Type B pancreatic cell (in vitro differentiated cells): ENCODE measurements at places on chromosomes 13 and 19.

- H3K4me3 ChIP-seq: no peak overlapping the region
- no peaks in the 10 kb centered on the region for H3K27me3 ChIP-seq
- no peak for DNase-seq
- peaks cover 8% of the 10 kb centered on the region for H3K4me1 ChIP-seq
- no peak overlapping the region for H3K27ac ChIP-seq
Observed at GRCh38 chr19:51096473-51097165, 11.6 kb downstream of the CTU1 start.

- H3K4me1 ChIP-seq: no peaks in the 10 kb centered on the region
- H3K36me3 ChIP-seq: no peaks in the 10 kb centered on the region
- no peak overlapping the region for H3K27ac ChIP-seq
Observed at GRCh38 chr19:33788676-33789075, 8.0 kb upstream of the KCTD15 start.

DNA sequence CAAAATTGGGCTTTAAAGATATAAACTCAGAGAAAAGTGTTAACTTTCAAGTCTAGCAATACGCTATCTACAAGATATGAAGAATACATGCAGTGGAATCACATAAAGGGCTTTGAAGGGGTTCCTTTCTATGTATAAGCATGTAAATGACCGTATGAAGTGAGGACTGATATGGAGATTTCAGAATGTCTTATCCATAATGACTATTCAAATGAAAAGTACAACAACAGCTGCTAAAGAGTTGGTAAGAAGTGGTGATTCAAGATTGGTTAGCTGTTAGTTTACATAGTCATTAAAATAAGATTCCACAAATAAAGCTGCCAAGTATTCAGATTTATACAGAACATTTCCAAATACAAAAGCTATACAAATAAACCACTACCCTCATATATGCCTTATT is 153.4 kb upstream of the STARD13 start:
- no peak overlapping the region for H3K4me3 ChIP-seq
- H3K27ac ChIP-seq: no peak overlapping the region
- no peaks in the 10 kb centered on the region for H3K27me3 ChIP-seq
- no peak for DNase-seq
- no peaks in the 10 kb centered on the region for H3K36me3 ChIP-seq
- H3K4me1 ChIP-seq: no peaks in the 10 kb centered on the region

DNA sequence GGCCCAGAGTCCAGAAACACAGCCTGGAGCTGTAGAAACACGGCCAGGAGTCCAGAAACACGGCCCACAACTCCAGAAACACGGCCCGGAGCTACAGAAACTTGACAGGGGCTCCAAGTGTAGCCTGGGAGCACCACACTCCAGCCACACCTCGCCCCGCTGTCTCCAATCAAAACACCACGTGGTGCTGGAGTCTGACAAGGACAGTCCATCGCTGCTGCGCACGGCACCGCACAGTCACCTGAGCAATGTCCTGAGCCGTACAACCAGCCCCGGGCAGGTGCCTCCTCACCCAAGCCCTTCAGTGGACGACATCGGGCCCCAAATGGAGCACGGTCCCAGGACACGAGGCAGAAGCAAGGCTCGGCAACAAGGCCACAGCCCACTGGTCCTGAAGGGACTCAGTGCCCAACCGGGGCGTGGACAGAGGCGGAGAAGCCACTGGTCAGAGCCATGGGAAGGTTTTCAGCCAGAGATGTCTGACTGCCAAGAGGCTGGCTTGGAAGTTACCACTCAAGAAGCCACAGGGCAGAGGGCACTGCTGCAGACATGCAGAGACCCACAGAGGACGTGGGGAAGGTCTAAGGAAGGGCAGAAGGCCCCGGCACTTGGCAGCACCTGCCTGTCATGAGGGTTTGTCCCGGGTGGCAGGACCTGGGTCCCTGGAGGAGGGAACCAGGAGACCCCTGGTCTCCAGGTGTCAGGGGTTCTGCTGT is 19.7 kb upstream of the PLPP2 start:
- H3K27ac ChIP-seq: no peak overlapping the region
- H3K27me3 ChIP-seq: no peaks in the 10 kb centered on the region
- H3K36me3 ChIP-seq: peaks cover 14% of the 10 kb centered on the region
- no peak for DNase-seq
- H3K4me1 ChIP-seq: no peaks in the 10 kb centered on the region
- no peak overlapping the region for H3K4me3 ChIP-seq

DNA sequence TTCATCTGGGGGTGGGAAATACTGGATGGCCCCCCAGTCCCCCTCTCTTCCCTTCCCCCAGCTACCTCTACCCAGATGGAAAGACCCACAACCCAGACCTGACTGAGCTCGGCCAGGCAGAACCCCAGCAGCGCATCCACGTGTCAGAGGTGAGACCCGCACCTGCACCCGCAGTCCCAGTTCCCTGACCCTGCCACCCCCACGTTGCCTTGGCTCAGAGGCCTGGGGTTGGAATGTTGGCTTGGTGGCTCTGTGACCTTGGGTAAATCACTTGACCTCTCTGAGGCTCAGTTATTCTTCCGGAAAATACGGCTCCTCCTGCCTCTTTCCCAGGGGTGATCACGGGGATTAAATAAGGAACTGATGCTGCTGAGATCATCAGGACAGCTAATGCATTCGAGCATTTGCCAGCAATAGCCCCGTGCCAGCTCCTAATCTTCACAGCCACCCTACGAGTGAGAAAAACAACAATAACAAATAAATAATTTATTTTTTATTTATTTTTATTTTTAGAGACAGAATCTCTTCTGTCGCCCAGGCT is 12.3 kb downstream of the CBLC start:
- H3K27me3 ChIP-seq: no peaks in the 10 kb centered on the region
- no peak overlapping the region for H3K27ac ChIP-seq
- no peak overlapping the region for H3K4me3 ChIP-seq
- DNase-seq: no peak

- no peaks in the 10 kb centered on the region for H3K36me3 ChIP-seq
- no peaks in the 10 kb centered on the region for H3K27me3 ChIP-seq
- peaks cover 9% of the 10 kb centered on the region for H3K4me1 ChIP-seq
- no peak for DNase-seq
- no peak within 1 kb of the TSS for H3K4me3 ChIP-seq
- no peak within 1 kb of the TSS for H3K27ac ChIP-seq
Observed at GRCh38 chr19:5839065-5840017, at the start of gene FUT6. Gene FUT6 (minus strand): TSS chr19:5839702. CDS start chr19:5832567, 7,135 bp downstream.

DNA sequence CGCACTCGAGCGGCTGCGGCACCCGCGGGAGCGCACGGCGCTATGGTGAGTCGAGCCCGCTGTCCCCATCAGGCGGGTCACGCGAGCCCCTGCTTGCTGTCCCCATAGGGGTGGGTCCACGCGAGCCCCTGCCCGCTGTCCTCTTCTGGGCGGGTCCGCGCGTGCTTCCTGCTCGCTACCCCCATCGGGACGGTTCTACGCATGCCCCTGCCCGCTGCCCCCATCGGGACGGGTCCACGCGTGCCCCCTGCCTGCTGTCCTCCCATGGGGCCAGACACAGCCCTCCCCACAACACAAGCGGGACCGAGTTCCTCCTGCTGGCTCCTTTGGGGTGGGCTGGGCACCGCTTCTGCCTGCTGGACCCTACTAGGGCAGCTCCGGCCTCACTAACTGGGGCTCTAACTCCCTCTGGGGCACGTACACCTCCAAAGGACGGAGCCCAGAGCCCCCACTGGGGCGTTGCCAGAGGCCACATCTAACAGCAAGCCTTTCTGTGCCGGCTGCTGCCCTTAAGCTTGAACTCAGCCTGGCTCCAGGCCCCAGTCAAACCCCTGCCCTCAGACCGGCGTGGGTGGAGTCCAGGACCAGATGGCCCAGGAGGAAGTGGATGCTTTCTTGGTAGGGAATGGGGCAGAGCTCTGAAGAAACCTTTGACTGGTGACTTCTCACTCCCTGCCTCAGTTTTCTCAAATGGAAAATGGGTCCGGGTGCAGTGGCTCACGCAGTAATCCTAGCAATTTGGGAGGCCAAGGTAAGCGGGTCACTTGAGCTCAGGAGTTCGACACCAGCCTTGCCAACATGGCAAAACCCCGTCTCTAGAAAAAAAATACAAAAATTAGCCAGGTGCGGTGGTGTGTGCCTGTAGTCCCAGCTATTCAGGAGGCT is 722 bp downstream of the COLGALT1 start:
- peaks cover 6% of the 10 kb centered on the region for H3K36me3 ChIP-seq
- peak overlapping the region; percentile 34 for H3K27ac ChIP-seq
- DNase-seq: no peak
- H3K4me1 ChIP-seq: peaks cover 8% of the 10 kb centered on the region
